RWPE1 (cell line): ENCODE measurements at places on chromosomes 1 and 21.

GRCh38 chr1:112114540-112114939, 125.1 kb upstream of the KCND3 start:
- DNase-seq: no peak

GRCh38 chr1:191869790-191870312, 288.4 kb upstream of the RGS18 start:
- DNase-seq: no peak

- DNase-seq: no peak
Measured at GRCh38 chr1:45542591-45542990, 8.0 kb upstream of the AKR1A1 start.

DNA sequence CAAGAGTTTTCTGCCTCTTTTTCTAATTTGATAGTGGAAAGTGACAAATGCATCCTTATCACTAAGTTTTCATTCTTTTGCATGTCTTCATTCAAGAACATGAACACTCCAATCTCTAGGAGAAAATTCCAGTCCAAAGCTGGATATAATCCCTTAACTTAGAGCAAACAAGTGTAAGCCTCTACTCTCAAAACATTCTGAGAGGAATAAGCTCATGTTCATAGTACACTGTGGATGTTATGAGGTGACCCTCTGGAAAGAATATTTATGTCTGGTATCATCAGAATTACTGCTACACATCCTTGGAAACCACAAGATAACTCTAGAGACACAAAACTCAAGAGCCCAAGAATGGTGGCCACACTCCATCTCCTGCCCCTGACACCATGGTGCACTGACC, 15.1 kb downstream of the SIPA1L2 start:
- DNase-seq: no peak

GRCh38 chr1:246477634-246478033, 29.4 kb downstream of the SMYD3 start:
- no peak for DNase-seq

DNA sequence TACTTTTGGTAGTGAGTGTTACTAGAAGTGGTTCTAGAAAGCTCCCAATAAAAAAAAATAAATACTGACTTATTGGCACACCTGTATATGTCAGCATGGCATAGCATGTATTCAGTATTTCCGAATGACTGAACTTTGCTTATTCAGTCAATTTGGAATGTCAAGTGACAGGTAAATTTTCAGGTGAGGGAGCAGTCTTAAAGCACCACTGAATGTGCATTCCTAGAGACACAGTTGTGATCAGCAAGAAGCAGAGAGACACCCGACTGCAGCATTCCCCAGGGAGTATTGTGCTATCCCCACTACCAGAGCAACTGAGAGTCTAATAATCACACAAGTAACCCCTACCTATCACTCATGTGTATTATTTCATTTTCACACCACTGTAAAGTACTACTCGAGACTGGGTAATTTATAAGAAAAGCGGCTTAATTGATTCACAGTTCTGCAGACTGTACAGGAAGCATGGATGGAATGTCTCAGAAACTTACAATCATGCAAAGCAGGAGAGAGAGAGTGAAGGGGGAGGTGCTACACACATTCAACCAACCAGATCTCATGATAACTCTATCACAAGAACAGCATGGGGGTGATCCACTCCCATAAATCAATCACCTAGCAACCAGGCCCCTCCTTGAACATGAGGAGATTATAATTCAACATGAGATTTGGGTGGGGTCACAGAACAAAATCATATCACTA, 201.5 kb downstream of the TBX15 start:
- DNase-seq: no peak

DNA sequence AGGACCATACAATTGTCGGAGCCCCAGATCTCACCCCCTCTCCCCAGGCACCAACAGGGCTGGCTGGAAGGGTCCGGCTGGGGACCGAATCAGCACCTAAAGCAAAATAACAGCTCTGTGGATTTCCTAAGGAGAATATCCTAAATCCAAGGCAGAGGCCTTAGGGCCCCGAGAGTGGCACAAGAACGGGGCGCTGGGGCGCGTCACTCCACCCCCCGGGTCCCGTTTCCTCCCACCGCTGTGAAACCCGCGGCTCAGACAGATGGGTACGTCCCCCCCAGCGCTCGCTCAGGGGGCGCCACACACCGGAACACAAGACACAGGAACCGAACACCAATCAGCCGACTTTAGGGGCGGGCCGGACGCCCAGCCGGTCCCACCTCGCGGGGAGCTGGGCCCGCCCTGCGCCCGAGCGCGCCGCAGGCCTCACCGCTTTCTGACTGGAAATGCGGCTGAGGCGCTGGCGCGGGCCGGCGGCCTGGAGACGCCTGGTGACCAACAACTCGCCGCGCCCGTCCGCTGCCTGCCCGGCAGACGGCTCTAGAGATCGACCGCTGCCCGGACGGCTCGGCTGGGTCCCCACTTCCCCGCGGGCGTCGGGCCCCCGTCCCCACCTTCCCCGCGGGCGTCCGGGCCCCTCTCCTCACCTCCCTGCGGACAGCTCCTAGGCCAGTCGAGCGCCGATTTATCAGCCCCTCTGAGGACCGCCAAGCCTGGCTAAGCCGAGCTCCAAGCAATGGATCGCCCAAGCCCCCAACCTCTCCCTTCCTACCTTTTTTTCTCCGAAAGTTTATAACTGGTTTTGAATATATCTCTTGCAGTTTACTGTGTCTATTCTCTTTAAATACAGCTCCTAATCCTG, at the start of gene HFM1:
Gene HFM1, minus strand, starts transcription at position 687 of the 862 bp plus-strand sequence. CDS start 3,755 bp downstream, outside the sequence.
- DNase-seq: peak; percentile 49

GRCh38 chr1:26160527-26161414, 1.9 kb downstream of the FAM110D start:
- DNase-seq: no peak

GRCh38 chr1:22847249-22847648, 125.4 kb downstream of the LACTBL1 start:
- no peak for DNase-seq

DNA sequence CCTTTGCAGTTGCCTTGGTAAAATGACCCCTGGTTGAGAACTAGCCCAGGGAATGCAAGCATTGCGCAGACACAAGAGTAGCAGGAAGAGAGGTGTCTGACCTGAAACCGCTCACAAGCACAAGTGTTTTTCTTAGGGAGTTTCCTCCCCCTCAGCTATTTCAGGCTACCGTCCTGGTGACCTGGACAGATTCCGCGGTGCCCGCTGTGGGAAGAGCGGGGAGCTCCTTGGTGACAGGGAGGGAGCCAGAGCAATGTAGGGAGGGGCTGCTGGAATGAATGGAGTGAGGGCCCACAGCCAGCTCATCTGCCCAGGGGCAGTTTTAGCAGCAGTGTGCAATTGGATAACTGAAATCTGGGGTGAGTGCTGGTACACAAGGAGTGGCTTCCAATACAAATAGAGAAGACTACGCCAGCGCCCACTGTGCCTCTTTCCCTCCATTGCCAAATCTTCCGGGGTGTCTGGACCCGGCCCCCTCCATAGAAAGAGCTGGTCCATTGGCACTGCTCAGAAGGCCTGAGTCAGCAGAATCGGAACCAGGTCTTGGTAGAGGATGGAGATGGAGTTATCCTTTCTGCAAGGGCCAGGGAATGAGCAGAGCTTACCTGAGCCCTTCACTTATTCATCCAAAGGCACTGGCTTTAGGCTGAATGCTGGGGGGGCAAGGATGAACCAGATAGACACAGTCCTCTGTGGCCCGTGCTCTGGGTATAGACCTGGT, 82.8 kb downstream of the TRABD2B start:
- no peak for DNase-seq

GRCh38 chr1:14725238-14725637, 126.8 kb downstream of the KAZN start:
- no peak for DNase-seq

GRCh38 chr1:94258873-94259331, 21.5 kb upstream of the ARHGAP29 start:
- peak; percentile 85 for DNase-seq

DNA sequence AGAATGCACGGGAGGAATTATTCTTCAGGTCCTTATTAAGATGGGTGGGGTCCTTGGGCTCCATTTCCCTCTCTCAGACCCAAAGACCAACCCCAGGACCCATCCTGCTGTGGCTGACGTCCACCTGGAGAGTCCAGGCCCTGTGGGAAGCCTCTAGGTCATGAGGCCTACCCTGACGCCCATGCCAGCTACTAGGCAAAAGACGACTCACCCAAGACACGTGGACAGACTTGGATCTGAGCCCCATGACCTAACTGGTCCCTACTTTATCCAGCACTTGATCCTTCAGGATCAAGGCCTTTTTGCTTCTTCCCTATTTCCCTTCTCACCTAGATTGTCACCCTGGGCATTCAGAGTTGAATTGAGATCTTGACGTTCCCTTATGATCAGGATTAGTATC, 56.0 kb upstream of the CASZ1 start:
- DNase-seq: no peak

DNA sequence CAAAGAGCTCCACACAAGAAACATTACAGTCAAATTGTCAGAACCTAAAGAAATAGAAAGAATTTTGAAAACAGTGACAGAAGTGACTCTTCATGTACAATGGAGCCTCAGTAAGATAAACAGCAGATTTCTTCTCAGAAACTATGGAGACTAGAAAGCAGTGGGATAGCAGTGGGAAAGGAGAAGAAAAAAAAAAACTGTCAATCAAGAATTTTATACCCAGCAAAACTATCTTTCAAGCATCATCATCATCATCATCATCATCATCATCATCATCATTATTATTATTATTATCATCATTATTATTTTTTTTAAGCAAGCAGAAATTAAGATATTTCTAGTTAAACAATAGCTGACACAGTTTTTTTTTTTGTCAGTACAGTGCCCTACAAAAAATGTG, 24.2 kb downstream of the CEP170 start:
- peak; percentile 25 for DNase-seq

DNA sequence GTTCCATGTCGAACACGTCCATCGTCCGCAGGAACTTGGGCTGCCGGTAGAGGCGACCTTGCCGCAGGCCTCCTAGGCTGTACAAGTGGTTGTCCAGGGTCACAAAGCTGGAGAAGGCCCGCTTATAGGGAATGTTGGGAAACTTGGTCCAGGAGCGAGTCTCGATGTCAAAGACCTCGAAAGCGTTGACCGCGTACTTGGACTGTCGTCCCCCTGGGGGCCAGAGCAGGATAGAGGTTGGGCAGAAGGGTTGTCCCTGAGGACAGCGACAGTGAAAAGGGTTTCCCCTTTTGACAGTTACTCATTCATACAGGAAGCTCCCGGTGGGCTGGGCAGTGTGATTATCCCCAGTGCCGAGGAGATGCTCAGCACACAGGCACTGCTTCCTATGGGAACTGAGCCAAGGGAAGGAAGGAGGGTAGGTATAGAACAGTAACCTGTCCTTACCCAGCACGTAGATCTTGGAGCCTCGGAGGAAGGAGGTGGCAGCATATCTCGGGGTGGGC, 17.5 kb downstream of the KLHDC8A start:
- DNase-seq: no peak

- DNase-seq: peak; percentile 17
Measured at GRCh38 chr1:60848583-60849188, 233.7 kb upstream of the NFIA start.

DNA sequence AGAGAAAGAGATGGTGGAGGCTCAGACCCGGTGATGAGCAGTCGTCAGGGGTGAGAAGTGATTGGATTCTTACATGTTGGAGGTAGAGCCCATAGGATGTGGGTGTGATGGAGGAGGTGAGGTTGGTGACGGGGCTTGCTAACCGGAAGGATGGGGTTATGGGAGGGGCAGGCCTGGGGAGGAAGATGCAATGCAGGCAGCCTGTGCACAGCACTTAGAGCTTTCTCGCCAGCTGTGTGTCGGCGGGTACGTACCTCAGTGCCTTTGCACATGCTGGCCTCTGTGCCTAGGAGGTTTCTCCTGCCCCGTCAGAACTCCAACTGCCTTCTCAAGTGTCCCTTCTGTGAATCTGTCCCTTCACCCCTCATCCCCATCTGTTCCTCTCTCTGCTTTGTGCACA, 2.9 kb upstream of the BSND start:
- no peak for DNase-seq

DNA sequence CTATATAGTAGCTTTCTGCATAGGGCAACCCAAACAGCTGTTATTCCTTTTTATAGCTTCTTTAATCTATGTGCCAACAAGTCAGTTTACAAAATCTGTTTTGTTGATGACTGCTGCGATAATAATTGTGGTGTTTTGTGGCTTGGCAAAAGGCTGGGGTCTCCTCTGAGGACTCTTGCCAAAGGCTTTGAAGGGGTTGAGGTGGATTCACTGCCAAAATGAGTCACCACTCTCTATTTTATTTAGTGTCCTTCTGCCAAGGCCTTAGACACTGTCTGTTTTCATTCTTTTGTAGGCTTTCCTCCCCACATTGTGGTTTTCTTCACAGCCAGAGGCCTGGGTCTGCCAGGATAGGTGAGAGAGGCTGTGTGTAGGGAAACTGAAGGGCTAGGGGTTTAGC, 161.8 kb downstream of the NFIA start:
- peak; percentile 19 for DNase-seq
